ENCODE measurements at places on chromosomes 11 and 22.

- DNase-seq: no peak
Observed at GRCh38 chr11:44978961-44979331, 28.3 kb upstream of the TP53I11 start.

DNA sequence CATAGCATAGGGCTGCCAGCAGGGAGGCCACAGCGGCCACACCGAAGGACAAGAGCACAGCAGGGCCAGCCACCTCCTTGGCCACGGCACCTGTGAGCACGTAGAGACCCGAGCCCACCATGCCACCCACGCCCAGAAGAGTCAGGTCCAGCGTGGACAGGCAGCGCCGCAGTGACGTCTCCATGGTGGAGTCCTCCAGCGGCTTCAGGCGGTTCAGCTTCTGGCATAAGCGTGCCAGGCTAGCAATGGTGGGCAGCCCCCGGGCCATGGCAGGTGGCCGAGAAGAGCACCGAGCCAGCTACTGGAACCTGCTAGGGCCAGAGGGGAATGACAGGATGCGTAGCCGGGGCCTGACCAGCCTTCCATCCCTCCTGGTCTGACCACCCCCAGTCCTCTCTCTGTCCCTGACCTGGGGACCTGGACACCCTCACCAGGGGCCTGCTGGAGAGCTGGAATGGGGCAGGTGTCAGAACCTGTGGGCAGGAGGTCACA, 770 bp downstream of the SLC7A4 start:
- no peak for DNase-seq

DNA sequence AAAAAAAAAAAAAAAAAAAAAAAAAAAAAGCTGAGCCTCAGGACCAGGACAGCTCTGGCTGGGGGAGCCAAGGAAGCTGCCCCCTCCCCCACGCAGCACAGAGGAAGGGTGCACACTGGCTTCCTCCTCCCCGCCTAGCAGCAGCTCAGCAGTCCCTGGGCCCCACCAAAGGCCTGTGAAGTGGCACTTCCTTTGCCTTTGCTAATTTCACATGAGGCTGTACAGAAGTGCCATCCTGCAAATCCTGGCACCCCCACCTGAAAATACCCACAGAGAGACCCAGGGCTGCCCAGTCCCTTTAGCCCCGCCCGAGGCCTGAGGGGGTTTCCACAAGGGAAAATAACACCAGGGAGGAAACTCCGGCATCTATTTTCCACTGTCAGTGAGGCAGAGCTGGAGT, 3.9 kb downstream of the RHOG start:
- peak; percentile 56 for DNase-seq

DNA sequence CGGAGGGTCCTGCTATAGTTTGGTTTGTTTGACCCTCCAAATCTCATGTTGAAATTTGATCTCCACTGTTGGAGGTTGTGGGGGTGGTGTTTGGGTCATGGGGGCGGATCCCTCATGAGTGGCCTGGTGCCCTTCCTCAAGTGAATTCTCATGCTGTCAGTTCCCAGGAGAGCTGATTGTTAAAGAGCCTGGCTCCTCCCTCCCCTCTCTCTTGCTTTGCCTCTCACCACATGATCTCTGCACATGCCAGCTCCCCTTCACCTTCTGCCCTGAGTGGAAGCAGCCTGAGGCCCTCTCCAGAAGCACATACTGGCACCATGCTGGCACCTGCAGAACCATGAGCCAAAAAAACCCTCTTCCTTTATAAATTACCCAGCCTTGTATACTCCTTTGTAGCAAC, 7.1 kb downstream of the TSPAN18 start:
- DNase-seq: no peak
